ENCODE measurements at places on chromosomes 4 and X. TPM values are rescaled to one million over a fixed set of nuclear protein-coding genes. Genes with fewer than 3 reads are reported as not detected.

The CLGN gene
- total RNA-seq = not detected

The NUDT11 gene
- total RNA-seq = 1.5 TPM

The ACE2 gene
- 0.49 TPM for total RNA-seq

The GPR34 gene
- 3.2 TPM for total RNA-seq

The TDO2 gene
- not detected for total RNA-seq

The PABPC5 gene
- total RNA-seq = 0.98 TPM

The CORIN gene
- total RNA-seq = 5.4 TPM

DNA sequence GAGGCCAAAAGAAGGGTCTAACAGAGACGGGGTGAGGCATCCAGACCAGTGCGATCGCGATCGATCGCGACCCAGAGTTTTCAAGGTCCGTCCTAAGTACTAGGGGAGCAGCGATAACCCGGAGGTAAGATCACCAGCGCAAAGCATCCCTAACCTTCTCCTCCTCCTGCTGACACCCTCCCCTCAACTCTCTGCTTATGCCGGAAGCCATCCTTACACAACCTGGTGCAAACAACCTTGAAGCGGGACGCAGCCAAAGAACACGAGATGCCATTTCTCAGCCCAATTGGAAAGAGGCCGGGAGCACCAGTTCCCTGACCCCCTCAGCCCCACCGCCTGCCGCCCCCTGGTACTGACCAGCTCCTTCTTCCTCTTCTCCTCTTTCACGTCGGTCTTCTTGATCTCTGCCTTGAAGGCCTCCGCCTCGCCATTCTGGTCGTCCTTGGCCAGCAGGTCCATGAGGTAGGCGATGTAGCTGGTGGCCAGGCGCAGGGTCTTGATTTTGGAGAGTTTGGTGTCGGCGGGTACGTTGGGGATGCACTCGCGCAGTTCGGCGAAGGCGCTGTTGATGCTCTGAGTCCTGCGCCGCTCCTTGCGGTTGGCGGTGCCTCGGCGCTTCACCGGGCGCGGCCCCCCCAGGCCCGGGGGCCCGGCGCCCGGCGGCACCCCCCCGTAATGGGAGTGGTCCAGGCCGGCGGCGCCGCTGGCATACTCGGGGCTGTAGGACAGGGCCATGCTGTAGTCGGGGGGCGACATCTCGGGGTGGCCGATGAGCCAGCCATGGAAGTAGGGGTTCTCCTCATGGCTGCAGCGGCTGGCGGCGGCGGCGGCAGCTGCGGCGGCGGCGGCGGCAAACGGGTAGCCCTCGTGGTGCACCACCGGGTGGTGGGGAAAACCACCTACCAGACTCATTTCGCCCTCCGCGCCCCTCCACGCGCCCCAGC lies 1.4 kb downstream of the HAND2 start:
- no peaks in the 10 kb centered on the region for H3K36me3 ChIP-seq
- peaks cover 28% of the 10 kb centered on the region for H3K4me1 ChIP-seq
- no peaks in the 10 kb centered on the region for H3K27me3 ChIP-seq
- DNase-seq = no peak
- H3K4me3 ChIP-seq = peak overlapping the region; percentile 56

GRCh38 chrX:129188231-129188630 lies 335.1 kb downstream of the SMARCA1 start:
- H3K27ac ChIP-seq = no peak overlapping the region
- DNase-seq = no peak
- no peaks in the 10 kb centered on the region for H3K4me1 ChIP-seq
- no peaks in the 10 kb centered on the region for H3K27me3 ChIP-seq
- no peak overlapping the region for H3K4me3 ChIP-seq

DNA sequence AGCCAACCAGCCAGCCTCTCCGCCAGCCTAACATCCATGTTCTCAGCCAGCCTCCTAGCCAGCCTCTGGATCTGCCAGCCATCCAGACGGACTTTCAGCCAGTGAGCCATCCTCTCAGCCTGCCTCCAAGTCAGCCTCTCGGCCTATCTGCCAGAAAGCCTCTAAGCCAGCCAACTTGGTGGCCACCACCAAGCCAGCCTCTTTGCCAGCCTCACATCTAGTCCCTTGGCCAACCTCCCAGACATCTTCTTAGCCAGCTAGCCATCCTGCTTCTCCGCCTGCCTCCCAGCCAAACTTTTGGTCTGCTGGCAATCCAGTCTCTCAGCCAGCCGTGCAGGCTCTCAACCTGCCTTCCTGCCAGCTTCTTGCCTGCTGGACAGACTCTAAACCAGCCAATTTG lies 16.4 kb upstream of the ARAP2 start:
- DNase-seq = no peak
- no peaks in the 10 kb centered on the region for H3K36me3 ChIP-seq
- H3K4me3 ChIP-seq = no peak overlapping the region
- H3K27ac ChIP-seq = no peak overlapping the region
- no peaks in the 10 kb centered on the region for H3K4me1 ChIP-seq

- no peaks in the 10 kb centered on the region for H3K27me3 ChIP-seq
- DNase-seq = no peak
- H3K27ac ChIP-seq = peak overlapping the region; percentile 63
- peaks cover 10% of the 10 kb centered on the region for H3K36me3 ChIP-seq
Measured at GRCh38 chrX:154761977-154762536, 607 bp upstream of the DKC1 start.

DNA sequence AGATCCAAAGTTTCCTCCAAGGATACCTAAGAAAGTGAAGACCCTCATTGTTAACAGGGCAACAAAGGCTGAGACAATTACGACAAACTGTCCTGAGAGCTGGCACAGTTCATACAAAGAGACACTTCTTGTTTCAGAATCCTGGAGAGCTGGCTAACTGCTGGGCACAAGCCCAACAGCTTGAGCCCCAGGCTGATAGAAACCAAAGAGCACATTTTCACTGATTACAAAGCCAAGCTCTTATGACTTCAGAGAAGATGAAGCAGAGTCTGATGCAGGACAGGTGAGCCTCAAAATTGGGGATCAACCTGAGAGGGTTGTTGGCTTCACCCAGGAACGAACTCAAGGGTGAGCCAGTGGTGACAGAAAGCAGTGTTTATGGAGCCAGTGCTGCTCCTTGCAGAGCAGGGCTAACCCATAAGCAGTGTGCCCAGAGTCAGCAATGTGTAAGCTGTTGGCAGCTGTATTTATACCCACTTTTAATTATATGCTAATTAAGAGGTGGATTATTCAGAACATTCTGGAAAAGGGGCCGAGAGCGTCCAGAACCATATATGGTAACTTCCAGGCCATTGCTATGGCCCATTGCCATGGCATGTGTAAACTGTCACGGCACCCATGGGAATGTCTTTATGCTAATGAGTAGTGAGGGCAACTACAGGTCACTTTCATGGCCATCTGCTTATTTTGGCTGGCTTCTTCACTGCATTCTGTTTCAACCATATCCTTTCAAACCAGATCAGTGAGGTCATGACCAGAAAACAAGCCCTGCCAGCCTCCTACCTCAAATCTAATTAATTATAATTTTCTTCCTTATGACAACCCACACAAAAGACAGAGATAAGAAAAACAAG lies 183.7 kb downstream of the EVC2 start:
- no peaks in the 10 kb centered on the region for H3K27me3 ChIP-seq
- peaks cover 7% of the 10 kb centered on the region for H3K4me1 ChIP-seq
- no peaks in the 10 kb centered on the region for H3K36me3 ChIP-seq
- H3K4me3 ChIP-seq = no peak overlapping the region
- no peak overlapping the region for H3K27ac ChIP-seq

DNA sequence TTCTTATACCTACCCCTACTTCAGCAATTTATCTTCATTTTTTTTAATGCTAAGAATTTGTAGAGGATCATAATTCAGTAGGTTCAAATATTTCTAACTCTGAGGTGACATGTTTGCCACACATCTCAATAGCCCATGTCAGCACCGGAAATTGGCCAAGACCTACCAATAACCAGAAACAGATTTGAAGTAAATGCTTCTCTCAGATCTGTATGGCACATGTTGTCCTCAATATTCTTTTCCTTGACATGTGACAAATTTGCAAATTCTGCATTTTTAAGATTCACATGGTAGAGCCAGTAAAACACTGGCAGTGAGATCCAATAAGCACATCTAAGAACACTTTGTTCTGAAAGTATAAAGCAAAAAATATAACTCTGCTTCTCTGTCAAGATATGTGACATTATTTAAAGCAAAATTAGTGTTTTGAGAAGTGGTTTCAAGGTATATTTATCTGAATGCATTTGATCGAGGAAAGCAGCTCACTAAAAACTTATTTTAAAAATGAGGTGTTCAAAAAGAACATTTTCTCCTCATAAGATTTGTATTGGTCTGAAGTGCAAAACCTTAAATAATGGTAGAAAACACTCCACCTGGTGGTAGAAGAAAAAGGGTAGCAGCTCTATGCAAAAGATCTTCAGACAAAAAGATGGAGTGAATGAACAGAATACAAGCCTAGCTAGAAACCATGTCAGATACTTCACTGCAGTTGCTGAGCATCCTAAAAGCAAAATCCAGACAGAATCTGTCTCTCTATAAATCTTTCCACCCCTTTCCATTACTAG lies 513.8 kb upstream of the FAM241A start:
- H3K36me3 ChIP-seq = no peaks in the 10 kb centered on the region
- no peak for DNase-seq
- no peaks in the 10 kb centered on the region for H3K27me3 ChIP-seq
- no peak overlapping the region for H3K27ac ChIP-seq
- H3K4me1 ChIP-seq = no peaks in the 10 kb centered on the region

GRCh38 chr4:7331682-7332000 lies 103.1 kb downstream of the PSAPL1 start:
- H3K27me3 ChIP-seq = no peaks in the 10 kb centered on the region
- peaks cover 55% of the 10 kb centered on the region for H3K4me1 ChIP-seq
- no peak for DNase-seq
- no peak overlapping the region for H3K4me3 ChIP-seq

- H3K27ac ChIP-seq = no peak overlapping the region
- no peaks in the 10 kb centered on the region for H3K27me3 ChIP-seq
- no peak overlapping the region for H3K4me3 ChIP-seq
Measured at GRCh38 chr4:100420571-100420970, 97.3 kb downstream of the EMCN start.

- no peak overlapping the region for H3K27ac ChIP-seq
- H3K36me3 ChIP-seq = no peaks in the 10 kb centered on the region
- no peaks in the 10 kb centered on the region for H3K27me3 ChIP-seq
- no peak overlapping the region for H3K4me3 ChIP-seq
- no peaks in the 10 kb centered on the region for H3K4me1 ChIP-seq
- no peak for DNase-seq
Measured at GRCh38 chr4:147704846-147705245, 20.9 kb upstream of the PRMT9 start.

DNA sequence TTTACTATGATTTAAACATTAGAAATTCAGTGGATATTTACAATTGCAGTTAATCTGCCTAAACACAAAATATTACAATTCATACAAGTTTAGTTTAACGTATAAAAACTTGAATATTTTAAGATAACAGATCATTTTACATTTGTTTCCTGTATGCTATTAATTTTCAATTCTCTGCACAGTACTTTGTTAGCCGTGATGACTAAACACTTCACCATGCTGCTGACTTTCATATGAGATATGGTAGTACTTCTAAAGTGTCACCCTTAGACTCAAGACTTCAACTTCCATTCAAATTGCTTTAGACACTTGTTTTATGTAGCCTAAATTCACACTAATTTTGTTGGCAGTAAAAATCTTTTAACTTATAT lies 1646.4 kb upstream of the ADGRL3 start:
- no peak for DNase-seq
- H3K4me1 ChIP-seq = no peaks in the 10 kb centered on the region
- H3K4me3 ChIP-seq = no peak overlapping the region
- H3K27ac ChIP-seq = no peak overlapping the region
- no peaks in the 10 kb centered on the region for H3K36me3 ChIP-seq
- no peaks in the 10 kb centered on the region for H3K27me3 ChIP-seq

GRCh38 chr4:118829107-118829506 lies 6.8 kb downstream of the SEC24D start:
- no peak overlapping the region for H3K4me3 ChIP-seq
- no peak for DNase-seq
- peaks cover 88% of the 10 kb centered on the region for H3K4me1 ChIP-seq
- peaks cover 21% of the 10 kb centered on the region for H3K36me3 ChIP-seq

GRCh38 chr4:95531141-95531540 lies 17.6 kb downstream of the UNC5C start:
- no peaks in the 10 kb centered on the region for H3K36me3 ChIP-seq
- H3K4me1 ChIP-seq = no peaks in the 10 kb centered on the region
- H3K4me3 ChIP-seq = no peak overlapping the region

DNA sequence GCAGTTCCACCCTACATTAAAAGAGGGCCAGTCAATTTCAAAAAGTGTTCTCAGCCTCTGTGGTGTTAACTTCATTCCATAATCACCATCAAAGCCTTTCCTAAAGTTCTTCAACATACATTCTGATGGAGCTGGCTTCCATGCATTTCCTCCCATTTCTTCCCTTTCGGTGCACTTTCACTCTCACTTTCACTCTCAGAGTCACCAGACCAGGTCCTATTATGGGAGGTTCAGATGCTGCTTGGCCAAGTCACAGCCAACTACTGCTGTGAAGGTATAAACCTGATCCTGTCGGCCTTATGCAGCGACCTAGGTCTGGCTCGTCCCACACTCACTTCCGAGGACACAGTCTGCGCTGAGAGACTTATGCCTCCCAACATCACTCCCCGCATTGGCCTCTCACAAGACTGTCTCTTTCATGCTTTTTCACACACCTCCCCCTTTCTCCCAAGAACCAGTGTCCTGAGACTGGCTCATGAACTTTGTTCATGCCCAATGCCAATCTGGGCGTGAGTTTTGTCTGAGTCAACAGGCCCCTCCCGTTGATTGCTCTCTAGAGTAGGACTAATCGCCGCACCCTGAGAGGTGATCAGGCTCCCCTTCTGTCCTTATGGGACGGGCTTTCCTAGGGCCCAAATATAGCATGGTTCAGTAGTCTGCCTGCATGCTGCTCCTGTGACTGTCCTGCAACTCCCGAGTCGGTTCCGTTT lies 60.8 kb upstream of the XAGE1B start:
- no peak overlapping the region for H3K4me3 ChIP-seq
- H3K27ac ChIP-seq = no peak overlapping the region
- H3K27me3 ChIP-seq = no peaks in the 10 kb centered on the region
- DNase-seq = no peak

GRCh38 chrX:110258552-110258951 lies 59.3 kb downstream of the AMMECR1 start:
- no peak overlapping the region for H3K4me3 ChIP-seq
- H3K4me1 ChIP-seq = no peaks in the 10 kb centered on the region
- H3K27ac ChIP-seq = no peak overlapping the region
- H3K36me3 ChIP-seq = no peaks in the 10 kb centered on the region
- DNase-seq = no peak
- no peaks in the 10 kb centered on the region for H3K27me3 ChIP-seq

- H3K4me1 ChIP-seq = no peaks in the 10 kb centered on the region
- no peak overlapping the region for H3K27ac ChIP-seq
- no peaks in the 10 kb centered on the region for H3K27me3 ChIP-seq
- DNase-seq = no peak
- H3K4me3 ChIP-seq = no peak overlapping the region
Measured at GRCh38 chrX:23383411-23383810, 48.8 kb downstream of the PTCHD1 start.

All from vagina (tissue), 2 donors.